Smooth muscle cell of the brain vasculature (primary cell): ENCODE measurements at places on chromosomes 7 and 10.

- DNase-seq: no peak
Observed at GRCh38 chr10:79181227-79181626, 112.5 kb downstream of the ZMIZ1 start.

GRCh38 chr10:29668628-29669027 is 33.9 kb upstream of the SVIL start:
- DNase-seq: no peak

DNA sequence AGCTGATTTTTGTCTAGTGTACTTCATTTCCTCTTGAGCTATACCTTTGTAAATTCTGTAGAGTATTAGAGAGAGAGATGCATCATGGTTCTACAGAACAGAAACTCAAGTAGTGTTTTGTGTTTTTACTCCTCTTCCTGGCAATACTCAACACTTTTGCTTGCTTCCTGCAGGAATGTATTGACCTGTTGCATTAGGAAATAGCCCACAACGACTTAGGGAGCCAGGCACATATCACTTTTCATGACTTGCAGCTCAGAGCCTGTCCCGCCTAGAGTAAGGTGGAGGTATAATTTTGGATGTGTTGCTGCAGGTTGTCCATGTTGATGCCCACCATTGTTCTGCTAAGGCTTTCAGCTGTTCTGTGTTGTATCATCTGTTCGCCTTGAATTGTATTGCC is 216.3 kb downstream of the SDK1 start:
- DNase-seq: no peak

- DNase-seq: no peak
Observed at GRCh38 chr10:43820663-43821062, 172.0 kb upstream of the ZNF32 start.

GRCh38 chr10:102358712-102359382 is 36.7 kb upstream of the NFKB2 start:
- DNase-seq: no peak

- DNase-seq: no peak
Observed at GRCh38 chr7:27516421-27516820, 146.3 kb downstream of the HIBADH start.

GRCh38 chr10:122348512-122348911 is 26.0 kb upstream of the PLEKHA1 start:
- no peak for DNase-seq

- no peak for DNase-seq
Observed at GRCh38 chr7:29798422-29798821, 7.9 kb upstream of the WIPF3 start.
